ENCODE measurements at places on chromosomes 4 and X.
A peak's percentile ranks its signal among the peaks of the same experiment; 100 is the strongest.

DNA sequence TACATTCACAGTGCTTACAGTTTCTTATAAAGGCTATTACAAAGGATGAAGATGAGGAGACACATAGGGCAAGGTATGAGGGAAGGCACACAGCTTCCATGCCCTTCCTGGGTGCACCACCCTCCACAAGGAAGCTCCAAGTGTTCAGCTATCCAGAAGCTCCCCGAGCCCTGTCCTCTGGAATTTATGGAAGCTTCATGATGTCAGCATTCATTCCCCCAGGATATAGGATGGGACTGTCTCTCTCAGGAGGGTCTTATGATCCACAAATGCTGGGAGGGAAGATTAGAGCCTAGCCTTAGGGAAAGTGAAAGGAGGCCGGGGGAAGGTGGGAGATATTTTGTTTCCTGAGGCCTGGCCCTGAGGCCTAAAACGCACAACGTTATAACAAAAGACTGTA is 236.0 kb downstream of the ANK2 start:
- no peak for DNase-seq

GRCh38 chr4:17124767-17125166 is 226.3 kb upstream of the LDB2 start:
- no peak for DNase-seq

DNA sequence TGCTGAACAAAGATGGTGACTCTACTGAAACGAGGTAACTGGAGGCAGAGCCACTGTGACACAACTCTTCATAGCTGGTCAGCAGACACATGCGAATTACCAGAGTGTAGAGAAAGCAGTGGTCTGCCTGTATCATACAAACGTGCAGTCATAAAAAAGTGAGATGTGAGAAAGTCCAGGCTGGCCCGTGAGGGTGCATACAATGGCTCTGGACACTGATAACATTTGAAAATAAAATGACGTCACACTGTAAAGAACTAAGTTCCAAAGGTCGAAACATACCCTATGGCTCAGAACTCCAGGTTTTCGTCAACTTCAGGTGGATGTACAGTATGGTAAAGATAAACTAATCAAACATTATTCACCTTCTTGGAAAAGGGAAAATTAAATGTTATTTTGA is 95.7 kb downstream of the SHISA3 start:
- DNase-seq = no peak

DNA sequence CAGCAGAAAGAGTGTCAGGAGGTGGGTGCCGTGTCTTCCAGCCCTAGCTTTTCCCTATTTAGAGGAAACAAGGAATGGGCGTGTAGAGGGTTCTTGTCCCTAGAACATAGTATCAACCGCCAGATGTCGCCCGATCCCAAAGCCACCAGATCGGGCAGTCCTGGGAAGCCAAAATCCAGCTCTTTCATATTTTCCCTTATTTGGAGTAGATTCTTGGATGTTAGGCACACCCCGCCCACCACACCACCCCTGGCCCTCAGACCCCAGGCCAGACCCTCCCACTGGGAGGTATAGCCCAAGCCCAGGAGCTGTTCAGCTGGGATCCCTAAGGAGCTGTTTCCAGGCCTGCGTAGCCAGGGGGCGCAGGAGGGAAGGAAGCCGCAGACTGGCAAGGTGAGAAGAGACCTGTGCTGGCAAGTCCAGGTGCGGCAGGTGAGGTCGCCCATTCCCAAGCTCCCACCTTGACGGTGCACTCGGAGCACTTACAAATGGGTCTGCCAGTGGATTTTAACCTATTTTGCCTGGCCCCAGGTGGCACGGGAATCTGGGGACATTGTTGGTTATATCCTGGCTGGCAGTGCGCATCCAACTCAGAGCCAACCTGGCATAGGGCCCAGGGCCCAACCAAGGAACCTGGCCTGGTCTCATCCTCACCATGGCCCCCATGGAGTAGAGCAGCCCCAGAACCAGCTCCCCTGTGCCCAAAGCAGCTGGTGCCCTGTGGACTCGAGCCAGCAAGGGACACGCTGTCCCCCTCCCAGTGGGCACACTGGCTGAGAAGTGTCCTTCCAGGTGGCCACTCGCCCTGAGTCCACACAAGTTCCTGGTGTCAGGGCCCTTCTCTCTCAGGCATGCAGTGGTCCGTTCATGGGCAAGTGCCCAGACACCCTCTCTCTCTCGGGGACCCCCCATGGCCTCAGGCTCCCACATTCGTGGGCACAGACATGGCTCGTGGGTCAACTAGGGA is 811 bp downstream of the FLNA start:
- no peak for DNase-seq

GRCh38 chrX:113741744-113742143 is 842.1 kb upstream of the HTR2C start:
- DNase-seq = no peak

GRCh38 chr4:76208005-76208765 is 5.4 kb downstream of the SCARB2 start:
- DNase-seq = no peak

- DNase-seq = no peak
These were observed 134.0 kb downstream of the ANXA5 start for GRCh38 chr4:121562811-121563210.

GRCh38 chrX:123188081-123188480 is 4.0 kb downstream of the GRIA3 start:
- no peak for DNase-seq

DNA sequence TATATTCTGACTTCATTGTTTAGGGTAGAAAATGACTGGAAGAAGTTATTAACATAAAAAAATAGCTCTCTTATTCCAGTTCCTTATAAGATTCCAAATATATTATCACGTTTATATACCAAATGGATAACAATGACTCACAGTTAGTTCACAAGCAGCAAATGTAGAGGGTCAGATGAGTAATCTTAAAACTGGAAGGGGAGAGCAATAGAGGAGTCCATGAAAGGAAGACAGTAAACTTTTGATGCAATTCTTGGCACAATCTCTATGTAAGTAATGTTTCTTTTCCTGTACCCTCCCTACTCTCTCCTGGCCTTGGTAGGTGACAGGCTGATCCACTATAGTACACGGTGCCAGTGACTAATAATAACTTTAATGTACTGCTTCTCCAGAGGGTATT is 259.0 kb upstream of the TRPC5 start:
- no peak for DNase-seq

DNA sequence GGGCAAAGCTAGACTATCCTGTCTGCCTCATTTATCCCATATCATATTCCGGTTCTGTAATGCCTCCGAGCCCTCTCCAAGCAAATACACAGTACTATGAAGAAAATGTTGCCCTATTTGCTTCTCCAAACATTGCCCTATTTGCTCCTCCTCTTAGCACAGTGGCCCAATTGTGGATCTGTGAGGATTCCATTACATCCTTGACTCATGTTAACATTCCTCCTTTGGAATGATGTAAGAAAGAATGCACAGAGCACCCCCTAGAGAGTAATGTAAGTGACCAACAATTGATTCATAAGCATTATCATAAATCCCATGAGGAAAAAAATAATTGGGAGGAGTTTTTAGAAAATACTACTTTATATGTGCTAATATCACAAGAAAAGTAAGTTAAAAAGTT is 11.3 kb upstream of the BTC start:
- no peak for DNase-seq

DNA sequence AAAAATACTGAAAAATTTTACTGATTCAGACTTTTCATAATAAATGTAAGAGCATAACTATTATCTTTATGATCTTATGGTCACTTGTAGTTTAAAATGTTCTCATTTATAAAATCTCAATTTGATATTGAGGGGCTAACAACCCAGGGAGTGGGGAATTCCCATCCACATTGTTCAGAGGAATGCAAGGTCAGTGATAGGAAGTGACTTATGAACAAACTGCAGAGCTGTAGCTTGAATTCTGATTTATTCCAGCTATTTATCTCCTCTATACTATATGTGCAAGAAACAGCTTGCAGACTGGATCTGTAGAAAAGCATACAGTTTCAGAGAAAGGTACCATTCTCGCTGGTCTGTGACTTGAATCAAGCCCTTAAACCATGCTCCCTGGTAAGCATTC is 61.6 kb downstream of the SEC24D start:
- DNase-seq = no peak

- peak; percentile 34 for DNase-seq
These were observed 35.2 kb downstream of the DTHD1 start for GRCh38 chr4:36316607-36317006.

- no peak for DNase-seq
These were observed 514.9 kb upstream of the LCORL start for GRCh38 chr4:18536428-18536827.

GRCh38 chr4:153371701-153372234 is 27.3 kb downstream of the MND1 start:
- DNase-seq = no peak

DNA sequence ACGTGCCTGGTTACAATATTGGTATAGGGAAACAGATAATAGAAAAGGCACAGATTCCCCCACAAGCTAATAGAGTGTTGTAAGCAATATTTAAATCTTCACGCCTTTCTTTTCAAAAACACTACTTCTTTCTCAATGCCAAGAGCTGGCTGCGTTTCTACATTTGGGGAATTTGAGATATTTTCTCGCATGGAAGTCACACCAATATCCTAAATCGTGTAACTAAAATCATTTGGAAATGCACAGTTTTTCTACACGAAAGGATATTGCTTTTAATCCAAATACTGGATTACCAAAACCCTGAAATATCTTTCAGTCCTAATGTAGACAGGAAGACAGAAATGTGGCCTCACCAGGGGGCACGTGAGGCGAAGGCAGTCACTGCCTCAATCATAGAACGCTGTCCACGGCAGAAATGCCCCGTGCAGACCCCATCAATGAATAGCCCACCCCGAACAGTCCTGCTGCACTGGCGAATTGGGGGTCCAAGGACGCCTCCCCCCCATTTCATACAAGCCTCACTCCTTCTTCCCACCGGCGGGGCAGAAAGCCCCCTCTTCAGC is 106.6 kb downstream of the NSUN7 start:
- DNase-seq = no peak

DNA sequence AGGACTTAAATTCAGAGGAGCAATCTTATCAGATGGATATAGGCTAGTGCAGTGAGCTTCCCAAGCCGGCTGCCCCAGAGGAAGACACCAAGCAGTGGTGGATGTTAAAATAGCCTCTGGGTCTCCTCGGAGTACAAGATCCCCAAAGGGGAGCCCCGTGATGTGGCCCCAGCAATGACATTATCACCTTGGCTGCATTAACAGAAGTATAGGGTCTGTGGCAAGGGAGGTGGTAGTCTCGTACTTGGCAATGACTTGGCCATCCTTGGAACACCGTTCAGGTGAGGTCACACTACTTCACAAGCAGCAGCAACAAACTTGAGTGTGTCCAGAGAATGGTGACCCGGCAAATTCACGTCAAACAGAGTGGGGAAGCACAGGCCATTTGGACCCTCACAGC is 67.8 kb downstream of the PSAPL1 start:
- no peak for DNase-seq

- DNase-seq = peak; percentile 39
These were observed at the start of gene SMIM10 for GRCh38 chrX:134990801-134991481. TSS of gene SMIM10 (plus strand) at chrX:134990991. CDS start at chrX:134991096, 105 bp downstream.

- DNase-seq = peak; percentile 73
These were observed 68.0 kb downstream of the NOCT start for GRCh38 chr4:139083607-139083955.

DNA sequence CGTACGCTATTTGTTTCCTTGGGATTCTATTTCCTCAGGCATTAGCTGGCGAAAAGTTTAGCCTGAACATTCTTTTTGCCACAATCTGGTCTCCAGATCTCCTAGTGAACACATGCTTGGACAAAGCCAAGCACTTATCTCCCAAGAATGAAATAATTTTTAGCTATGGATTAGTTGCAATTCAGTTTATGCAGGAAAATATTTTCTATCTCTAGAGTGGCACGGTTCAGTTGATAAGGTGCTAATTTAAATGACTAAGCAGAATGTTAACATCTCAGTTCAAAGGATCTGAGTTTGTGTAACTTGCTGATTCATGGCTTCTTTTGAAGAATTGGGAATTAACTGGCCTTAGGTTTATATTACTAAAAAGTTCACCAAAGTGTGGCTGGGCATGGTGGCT is 58.1 kb upstream of the JADE1 start:
- DNase-seq = no peak

GRCh38 chrX:155262970-155263754 is 1.1 kb downstream of the RAB39B start:
- no peak for DNase-seq

DNA sequence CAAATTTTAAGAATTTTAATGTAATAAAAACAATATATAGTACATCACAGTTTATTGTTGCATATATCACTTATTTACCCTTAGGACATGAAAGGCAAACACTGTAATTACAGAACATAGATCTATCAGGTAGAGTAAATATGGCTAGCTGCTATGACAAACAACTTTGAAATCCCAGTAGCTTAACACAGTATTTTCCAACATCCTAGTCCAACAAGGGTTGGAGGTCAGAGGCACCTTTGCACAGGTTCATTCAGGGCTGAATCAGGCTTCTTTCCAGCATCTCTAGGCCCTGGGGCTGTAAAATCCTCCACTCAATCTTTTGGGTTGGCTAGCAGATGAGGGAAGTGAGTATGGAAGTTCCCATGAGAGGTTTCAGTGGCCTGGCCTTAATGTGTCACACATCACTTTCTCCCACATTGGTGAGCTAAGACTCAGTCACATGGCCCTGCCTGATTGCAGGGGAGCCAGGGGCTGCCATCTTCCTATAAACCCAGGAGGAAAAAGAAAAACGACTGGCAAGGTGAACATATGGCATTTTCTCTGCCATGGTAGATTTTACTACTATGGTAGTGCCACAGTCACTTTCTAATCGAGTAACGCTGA is 32.9 kb downstream of the HERC6 start:
- peak; percentile 18 for DNase-seq

- DNase-seq = no peak
These were observed 108.3 kb downstream of the NLGN4X start for GRCh38 chrX:6120329-6120728.

GRCh38 chr4:10949039-10949733 is 264.6 kb upstream of the CLNK start:
- no peak for DNase-seq

DNA sequence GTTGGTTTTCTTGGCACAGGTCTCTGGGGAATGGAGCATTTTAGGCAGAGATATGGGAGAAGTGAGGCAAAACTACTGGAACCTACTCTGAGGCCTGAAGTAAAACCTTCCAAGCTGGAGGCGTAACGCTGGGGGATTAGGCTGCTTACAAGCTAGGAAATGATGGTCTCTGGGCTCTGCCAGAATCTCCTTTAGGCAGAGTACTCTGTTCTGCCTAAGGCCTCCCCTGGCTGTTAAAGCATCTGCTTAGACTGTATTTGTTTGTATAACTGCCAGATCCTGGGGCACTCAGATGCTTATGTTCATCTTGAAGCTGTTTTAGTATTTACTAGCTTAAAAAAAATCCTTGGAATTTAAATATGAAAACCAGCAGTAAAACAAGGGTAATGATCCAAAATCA is 822.2 kb downstream of the RPA4 start:
- DNase-seq = no peak

- no peak for DNase-seq
These were observed 4.4 kb downstream of the WDFY3 start for GRCh38 chr4:84962102-84962501.

GRCh38 chr4:20420916-20421602 is 169.4 kb downstream of the SLIT2 start:
- no peak for DNase-seq

DNA sequence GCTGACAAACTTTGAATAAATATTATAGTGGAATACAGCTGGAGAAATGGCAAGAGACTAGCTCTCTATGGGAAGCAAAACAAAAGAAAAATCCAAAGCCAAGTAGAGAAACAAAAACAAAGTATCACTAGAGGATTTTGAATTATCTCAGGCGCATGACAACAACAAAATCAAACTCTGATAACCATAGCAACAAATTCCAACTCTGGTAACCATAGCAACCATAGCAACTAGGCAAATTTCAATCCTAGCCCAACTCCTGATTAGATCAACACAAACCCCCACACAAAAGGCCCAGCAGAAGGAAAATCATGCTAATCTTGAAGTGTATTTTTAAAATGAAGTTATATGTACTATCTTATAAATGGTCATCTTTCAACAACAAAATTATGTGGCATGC is 98.4 kb upstream of the MAGEE2 start:
- no peak for DNase-seq
